Fibroblast of pulmonary artery (primary cell): ENCODE measurements at places on chromosomes 3 and 15.

DNA sequence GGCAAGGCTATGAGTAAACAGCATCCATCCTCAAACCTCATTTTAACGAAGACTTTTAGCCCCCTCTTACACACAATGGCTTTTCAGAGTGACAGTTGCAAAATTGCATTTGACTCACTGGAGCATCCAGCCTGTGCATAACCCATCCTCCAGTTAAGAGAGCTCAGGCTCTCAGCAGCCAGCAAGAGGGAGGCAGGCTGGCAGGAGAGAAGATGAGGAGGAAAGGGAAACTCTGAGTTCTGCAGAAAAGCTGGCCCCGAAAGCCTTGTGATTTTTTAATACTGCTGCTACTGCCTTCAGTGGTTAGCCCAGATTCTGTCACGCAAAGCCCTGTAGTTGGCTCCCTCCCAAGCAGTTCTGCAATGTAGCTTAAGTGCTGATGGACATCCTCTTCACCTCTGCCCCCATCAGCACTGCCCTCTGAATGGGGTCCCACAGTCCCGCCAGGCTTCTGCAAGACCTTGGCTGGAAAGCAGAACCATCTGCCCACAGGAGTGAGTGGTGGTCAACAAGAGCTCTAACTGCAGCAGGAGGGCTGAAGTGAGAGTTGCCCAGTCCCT lies 371.3 kb downstream of the EPHB1 start:
- DNase-seq: no peak

GRCh38 chr3:123765475-123766128 lies 118.5 kb downstream of the MYLK start:
- DNase-seq: peak; percentile 86

DNA sequence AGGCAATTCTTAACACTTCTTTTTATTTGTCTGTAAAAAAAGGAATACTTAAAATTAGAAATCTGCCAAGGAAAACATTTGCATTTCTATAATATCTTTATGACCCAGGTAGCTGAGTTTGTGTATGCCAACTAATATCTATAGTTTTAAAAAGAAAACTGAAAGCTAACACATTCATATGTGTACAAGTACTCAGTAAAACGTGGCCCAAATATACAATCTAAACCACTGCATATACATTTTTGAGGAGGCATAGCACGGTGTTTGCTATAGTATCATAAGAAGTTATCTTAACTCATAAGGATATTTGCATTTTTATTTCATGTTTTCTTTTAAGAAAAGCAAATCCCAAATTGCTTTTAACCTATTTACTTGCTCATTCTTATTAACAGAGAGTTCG lies 172.7 kb downstream of the ZBTB20 start:
- DNase-seq: no peak

GRCh38 chr3:57983734-57984518 lies 24.3 kb upstream of the FLNB start:
- DNase-seq: peak; percentile 91
